Stimulated activated CD4-positive, alpha-beta T cell treated with anti-CD3 and anti-CD28 coated beads, Interleukin-2, amount 100 ng/mL, for 24 hours (primary cell): ENCODE measurements at places on chromosomes 2 and 18.

- DNase-seq: no peak
These were observed 74.2 kb downstream of the LPIN1 start for GRCh38 chr2:11820650-11821049.

DNA sequence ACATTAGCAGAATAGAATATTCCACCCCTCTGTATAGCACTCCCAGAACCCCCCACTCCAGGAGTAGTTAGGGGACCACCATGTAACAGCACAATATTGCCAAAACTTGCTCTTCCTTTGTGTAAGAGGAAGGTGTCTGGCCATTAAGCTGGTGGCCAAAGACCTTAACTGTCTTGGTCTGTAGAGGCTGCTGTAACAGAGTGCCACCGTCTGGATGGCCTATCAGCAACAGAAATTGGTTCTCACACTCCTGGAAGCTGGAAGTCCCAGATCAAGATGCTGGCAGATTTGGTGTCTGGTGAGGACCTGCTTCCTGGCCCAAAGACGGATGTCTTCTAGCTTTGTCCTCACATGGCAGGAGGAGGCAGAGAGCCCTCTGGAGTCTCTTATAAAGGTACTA is 61.6 kb upstream of the TGFA start:
- DNase-seq: no peak

GRCh38 chr18:61199171-61199848 is 133.9 kb upstream of the CDH20 start:
- no peak for DNase-seq

DNA sequence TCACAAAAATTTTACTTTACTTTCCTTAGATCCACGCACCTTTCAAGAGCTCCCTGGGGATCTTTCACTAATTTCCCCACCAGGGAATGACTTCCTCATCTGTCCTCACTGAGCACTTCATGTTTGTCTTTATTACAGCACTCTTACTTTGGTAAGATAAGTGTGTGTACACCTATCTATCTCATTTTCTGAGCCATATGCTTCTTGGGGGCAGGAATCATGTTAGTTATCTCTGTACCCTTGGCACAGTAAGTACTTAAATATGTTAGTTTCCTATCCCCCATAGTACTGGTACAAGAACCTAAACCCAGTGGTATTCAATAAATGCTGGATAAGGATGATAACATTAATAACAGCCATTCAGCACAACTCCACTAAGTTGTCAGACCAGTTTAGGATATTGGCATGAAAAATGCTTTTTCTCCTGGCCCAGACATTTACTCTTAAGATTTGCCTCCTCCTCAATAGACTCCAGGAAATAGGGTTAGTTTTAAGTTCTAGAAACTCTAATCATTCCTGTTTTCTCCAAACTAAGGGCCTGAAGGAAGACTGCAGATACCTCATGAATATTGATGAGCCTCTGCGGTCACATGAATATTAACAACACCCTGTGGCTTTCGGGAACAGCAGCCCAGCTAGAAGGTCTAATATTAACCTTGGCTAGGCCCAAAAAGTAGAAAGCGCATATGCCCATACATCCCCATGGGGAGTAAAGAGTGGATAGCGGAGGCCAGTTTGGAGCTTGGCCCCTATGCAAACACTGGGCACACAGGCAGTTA is 38.2 kb downstream of the NHEJ1 start:
- DNase-seq: no peak

GRCh38 chr2:171482308-171482707 is 40.0 kb upstream of the CYBRD1 start:
- DNase-seq: no peak

- DNase-seq: no peak
These were observed 79.0 kb downstream of the GCA start for GRCh38 chr2:162422894-162423293.

GRCh38 chr2:202278944-202279343 is 13.4 kb downstream of the NOP58 start:
- DNase-seq: no peak

GRCh38 chr2:189217541-189217940 is 38.0 kb upstream of the COL5A2 start:
- DNase-seq: no peak

DNA sequence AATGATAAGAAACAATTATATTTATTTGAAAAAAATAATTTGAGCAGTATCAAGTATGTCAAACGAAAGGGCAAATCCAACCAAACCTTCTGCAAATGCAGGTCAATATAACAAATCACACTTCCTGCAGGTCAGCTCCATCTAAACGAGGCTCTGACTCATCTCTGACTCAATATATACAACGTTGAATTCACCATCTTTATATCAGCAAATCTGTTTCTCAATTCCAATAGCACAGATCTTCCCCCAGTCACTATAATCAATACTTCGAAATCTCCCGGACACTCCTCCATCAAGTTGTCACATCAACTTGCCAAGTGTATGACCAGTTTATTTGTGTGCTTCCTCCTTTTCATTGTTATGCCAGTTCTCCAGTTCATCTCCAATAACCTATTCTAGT is 388.9 kb downstream of the ZEB2 start:
- DNase-seq: no peak
